ENCODE measurements at places on chromosomes 5 and 9.

- DNase-seq, result no peak
Observed at GRCh38 chr5:127697894-127698600, 5.1 kb upstream of the CCDC192 start.

- DNase-seq, result no peak
Observed at GRCh38 chr5:86688406-86688805, 70.7 kb downstream of the COX7C start.

DNA sequence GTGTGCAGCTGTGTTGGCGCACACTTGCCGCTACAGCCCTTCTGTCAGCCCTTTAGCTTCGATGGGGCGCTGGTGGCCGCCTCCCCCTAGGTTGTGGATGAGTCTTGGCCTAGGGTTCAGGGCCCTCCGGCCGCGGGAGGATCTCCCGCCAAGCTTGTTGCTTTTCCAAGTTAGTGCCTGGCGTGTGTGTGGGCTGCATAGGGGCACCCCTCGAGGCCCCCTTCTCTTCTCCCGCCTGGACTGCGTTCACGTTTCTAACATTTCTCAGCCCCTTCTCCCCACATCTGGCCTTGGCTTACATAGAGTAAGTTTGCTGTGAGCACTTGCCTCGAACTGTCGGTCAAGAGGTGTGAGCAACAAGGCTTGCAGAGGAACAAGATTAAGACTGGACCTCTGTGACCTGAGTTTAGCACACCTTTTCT lies 413 bp upstream of the OXCT1 start:
- DNase-seq, result no peak

- DNase-seq, result no peak
Observed at GRCh38 chr5:123351240-123351639, 72.0 kb downstream of the CEP120 start.

DNA sequence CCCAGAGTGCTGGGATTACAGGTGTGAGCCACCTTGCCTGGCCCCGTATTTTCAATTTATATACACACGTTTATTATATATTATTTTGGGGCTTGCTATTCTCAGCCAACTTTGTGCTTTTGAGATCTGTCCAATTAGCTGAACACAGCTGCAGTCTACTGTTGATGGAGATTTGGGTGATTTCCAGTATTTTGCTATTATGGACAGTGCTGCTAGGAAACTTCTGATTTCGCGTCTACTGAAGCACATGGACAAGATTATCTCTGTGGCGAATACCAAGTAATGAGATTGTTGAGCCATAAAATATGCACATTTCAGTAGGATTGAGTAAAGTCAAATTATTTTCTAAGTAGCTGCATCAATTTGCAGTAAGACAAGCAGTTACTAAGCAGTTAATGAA lies 1731.2 kb upstream of the CDH6 start:
- DNase-seq, result no peak

DNA sequence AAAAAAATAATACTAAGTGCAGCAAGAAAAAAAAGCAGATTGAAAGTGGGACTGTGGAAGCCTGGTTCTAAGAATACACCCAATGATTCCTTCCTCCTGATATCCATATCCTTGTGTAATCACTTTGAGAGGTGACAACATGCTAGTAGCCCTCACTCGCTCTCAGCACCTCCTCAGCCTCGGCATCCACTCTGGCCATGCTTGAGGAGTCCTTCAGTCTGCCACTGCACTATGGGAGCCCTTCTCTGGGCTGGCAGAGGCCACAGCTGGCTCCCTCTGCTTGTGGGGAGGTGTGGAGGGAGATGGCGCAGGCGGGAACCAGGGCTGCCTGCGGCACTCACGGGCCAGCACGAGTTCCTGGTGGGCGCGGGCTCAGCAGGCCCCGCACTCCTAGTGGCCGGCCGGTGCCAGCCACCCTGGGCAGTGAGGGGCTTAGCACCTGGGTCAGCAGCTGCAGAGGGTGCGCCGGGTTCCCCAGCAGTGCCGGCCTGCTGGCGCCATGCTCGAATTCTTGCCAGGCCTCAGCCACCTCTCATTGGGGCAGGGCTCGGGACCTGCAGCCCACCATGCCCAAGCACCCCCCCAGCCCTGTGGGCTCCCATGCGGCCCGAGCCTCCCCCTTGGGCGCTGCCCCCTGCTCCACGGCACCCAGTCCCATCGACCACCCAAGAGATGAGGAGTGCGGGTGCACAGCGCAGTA lies 24.5 kb upstream of the SELENOP start:
- no peak for DNase-seq

DNA sequence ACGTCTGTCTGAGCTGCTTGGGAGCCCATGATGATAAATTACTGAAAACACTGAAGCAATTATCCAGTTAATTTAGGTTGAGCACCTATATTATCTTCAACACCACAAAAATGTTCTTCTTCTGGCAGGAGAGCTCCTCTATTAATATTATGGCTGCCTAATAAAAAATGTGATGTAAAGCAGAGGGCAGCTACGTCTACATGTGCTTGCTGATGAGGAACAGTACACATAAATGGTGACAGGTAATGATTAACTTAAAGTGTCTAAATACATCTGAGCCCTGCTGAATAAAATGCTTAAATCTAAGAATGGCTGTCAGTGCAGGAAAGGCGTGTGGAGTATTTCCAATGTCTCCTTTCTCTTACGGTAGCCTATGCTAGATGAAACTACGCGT lies 131.3 kb upstream of the NR3C1 start:
- DNase-seq, result no peak

- no peak for DNase-seq
Observed at GRCh38 chr9:121395558-121395957, 25.5 kb upstream of the STOM start.

GRCh38 chr9:113313261-113313660 lies 10.1 kb upstream of the RNF183 start:
- no peak for DNase-seq

DNA sequence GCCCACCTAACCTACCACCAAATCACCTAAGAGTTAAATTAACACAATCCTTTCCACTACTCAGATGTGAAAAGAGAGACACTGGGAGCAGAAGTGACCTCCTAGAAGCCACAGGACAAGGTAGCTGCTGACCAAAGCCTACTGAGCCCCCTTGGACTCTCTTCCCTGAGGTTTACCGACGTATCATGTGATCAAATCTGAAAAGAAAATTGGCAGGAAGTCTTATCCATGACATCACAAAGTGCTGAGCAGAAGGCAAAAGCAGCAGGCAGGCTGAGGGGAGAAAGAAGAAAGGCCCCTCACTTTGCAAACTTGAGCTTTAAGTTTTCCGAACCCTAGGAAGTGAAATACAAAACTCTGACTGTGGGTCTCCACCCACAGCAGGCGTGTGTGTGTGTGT lies 11.1 kb downstream of the PRELID2 start:
- no peak for DNase-seq

DNA sequence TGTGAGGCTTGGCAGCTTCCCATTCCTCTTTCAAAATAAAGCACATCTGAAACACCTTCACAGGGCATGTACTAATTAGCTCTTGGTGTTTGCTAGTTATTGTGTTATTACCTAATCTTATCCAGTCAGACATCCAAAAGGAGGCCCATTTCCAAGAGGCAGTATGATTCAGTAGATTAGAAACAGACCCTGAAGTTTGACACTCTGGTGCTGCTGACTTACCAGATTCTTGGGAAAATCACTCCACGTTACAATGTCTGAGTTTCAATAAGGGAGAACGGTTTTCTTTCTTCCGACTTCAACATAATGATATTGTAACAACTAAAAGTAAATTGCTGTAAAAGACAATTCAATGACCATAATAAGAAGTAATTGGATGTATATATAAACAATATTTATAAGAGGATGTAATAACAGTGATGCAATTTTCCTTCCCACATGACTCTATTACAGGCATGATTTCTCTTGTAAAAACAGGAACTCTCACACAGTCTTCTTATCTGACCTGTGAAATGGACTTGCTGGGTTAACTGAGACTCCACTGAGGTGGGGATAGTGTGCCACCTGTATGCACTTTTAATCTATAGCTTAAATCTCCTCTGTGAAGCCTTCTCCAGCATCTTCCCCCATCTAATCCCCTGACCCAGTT lies 181.3 kb upstream of the ELL2 start:
- DNase-seq, result no peak

- peak; percentile 65 for DNase-seq
Observed at GRCh38 chr5:62578540-62578939, at the start of gene LRRC70. TSS of gene LRRC70 (plus strand) at chr5:62578819. CDS start at chr5:62579439, 620 bp downstream.

- DNase-seq, result no peak
Observed at GRCh38 chr9:90256345-90256744, 386.3 kb downstream of the DIRAS2 start.

GRCh38 chr5:75040973-75041372 lies 11.4 kb downstream of the GCNT4 start:
- DNase-seq, result no peak

GRCh38 chr5:31855134-31856040 lies 216.5 kb downstream of the PDZD2 start:
- DNase-seq, result no peak

GRCh38 chr9:84297162-84297821 lies 43.3 kb downstream of the SLC28A3 start:
- DNase-seq, result no peak

GRCh38 chr5:31516802-31517201 lies 15.1 kb downstream of the DROSHA start:
- DNase-seq, result no peak

DNA sequence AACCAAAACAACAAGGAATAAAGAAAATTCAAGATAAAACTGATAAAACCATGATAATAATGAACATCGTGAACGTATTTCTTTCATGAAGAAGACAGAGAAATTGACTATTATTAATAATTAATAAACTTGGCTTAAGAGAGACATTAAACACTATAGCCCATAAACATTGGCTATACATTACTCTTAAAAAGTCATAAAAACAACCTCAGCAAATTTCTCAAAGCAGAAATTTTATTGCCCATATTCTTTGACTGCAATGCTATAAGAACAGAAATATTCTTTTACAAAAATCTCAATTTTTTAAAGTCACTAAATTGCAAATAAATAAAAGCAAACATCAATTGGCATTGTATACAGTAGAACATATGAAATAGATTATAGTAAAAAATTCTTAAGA lies 42.5 kb downstream of the CSF2 start:
- DNase-seq, result no peak

DNA sequence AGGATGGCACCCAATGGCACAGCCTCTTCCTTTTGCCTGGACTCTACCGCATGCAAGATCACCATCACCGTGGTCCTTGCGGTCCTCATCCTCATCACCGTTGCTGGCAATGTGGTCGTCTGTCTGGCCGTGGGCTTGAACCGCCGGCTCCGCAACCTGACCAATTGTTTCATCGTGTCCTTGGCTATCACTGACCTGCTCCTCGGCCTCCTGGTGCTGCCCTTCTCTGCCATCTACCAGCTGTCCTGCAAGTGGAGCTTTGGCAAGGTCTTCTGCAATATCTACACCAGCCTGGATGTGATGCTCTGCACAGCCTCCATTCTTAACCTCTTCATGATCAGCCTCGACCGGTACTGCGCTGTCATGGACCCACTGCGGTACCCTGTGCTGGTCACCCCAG lies 25.4 kb downstream of the HRH2 start:
- no peak for DNase-seq

GRCh38 chr9:2036844-2037243 lies 21.7 kb downstream of the SMARCA2 start:
- DNase-seq, result no peak

DNA sequence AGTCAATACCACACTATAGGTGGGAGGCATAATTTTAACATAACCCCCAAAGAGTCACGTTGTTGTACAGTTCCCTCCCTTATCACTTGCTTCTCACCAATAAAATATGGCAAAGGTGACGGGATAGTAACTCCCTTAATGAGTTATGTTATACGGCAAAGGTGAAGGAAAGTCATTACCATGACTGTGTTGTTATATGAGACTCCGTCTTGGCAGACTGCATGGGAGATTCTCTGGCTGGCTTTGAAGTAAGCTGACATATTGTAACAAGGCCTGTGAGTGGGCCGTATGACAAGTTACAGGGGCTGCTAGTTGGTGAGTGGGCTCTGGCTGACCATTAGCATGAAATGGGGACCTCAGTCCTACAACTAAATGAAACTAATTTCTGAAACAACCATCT lies 366.4 kb upstream of the FTMT start:
- no peak for DNase-seq

- no peak for DNase-seq
Observed at GRCh38 chr5:178378527-178379484, 146.2 kb upstream of the PHYKPL start.

DNA sequence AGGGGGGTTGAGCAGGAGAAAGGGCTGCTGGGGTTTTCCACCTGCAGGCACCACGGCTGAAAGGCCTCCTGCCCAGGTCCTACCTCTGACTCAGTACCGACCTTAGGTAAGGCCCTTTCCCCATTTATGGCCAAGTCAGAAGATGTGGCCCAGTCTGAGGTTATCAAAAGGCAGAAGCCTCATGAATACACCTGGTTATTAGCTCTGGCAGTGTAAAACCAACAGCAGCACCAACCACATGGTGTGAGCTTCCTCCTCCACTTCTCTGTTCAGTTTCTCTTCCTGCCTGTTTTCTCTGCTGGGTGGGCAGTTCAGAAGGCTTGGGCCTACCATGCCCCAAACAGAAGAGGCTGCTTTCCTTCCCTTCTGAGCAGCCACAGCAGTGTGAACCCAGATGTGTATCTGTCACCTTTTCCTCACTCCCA lies 86.9 kb downstream of the UGCG start:
- DNase-seq, result peak; percentile 93

GRCh38 chr5:22892441-22892840 lies 39.3 kb upstream of the CDH12 start:
- no peak for DNase-seq

GRCh38 chr9:97895695-97896332 lies 26.5 kb downstream of the TRMO start:
- peak; percentile 20 for DNase-seq

DNA sequence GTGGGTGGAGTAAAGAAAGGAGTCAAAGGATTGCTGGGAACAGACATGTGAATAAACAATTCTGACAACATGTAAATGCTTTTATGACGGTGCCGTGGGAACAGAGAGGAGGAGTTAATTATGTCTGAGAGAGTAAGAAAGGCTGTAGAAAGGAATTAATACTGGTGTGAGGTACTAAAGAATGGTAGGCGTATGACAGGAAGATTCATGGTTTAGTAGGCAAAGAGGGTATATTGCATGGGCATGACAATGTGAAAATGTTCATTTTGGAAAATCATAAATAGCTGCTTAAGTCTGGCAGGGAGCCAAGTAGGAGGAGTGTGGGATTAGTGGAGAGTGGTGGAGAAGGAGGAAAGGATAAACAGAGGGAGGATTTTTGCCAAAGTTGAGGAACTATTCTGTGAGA lies 19.7 kb downstream of the NAA35 start:
- no peak for DNase-seq

DNA sequence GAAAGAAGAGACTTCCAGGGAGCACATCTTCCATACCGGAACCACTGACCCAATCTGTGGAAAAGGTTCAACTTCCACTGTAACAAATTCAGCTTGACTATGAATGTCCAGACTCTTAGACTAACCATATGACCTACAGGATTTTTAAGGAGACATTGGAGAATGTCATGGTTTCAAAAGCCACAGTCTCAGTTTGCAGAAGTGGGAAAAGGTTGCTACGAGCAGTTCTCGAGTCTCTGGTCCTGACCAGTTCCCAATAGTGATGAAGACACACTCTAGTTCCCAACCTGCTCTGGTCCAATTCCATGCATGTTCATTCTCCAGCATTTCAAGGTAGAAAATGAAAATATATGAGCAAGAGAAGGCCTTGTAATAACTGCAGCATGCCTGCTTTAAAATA lies 158.0 kb downstream of the MAPKAP1 start:
- DNase-seq, result no peak

GRCh38 chr5:26553079-26553478 lies 485.3 kb downstream of the CDH9 start:
- DNase-seq, result no peak

GRCh38 chr9:36877239-36877638 lies 156.8 kb downstream of the PAX5 start:
- DNase-seq, result peak; percentile 57

Data from GM12865 (cell line).